NCI-H2081 treated with DMSO at 0.1 percent for 48 hours (cell line): ENCODE measurements at places on chromosomes 7 and 10.

DNA sequence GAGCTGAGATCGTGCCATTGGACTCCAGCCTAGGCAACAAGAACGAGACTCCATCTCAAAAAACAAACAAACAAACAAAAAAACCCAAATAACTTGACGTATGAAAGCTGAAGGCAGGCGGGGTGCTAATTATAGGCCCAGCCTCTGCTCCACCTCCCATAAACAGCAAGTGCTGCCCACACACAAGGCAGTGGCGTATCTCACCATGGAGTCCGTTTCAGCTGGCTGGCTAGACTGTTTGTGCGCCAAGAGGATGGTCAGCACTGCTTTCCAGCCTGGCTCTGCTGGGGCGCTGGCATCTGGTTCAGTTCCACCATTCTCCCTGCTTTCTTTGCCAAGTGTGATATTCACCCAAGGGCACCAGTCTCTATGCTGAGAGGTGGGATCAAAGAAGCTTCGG, 29.1 kb downstream of the ZC3HC1 start:
- no peak for DNase-seq

DNA sequence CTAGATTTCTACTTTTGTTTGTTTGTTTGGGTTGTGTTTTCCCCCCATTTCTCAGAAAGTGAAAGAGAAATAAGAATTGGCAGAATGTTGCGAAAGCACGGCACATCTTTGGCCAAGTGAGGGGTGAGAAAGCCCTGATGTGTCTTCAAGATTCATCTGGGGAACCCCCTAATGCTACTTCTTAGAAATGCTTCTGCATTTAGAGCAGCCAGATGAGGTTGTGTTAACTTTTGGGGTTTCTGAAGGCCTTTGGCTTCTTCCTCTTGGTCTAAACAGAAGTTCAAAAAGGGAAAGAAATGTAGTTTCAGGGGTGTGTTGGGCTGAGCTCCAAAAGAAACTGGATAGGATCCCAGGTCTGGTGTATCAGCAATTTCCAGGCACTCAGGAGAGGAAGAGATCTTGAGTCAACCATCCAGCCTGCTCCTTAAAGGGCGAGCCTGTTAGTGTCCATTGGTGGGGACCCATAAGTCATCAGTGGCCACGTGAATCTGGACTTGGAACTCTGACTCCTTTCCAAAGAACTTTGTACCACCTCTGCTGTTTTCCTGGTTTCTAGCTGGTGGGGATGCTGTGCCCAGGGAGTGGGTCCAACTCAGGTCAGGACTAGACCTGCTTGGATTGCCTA, 6.5 kb downstream of the DUSP5 start:
- no peak for DNase-seq

DNA sequence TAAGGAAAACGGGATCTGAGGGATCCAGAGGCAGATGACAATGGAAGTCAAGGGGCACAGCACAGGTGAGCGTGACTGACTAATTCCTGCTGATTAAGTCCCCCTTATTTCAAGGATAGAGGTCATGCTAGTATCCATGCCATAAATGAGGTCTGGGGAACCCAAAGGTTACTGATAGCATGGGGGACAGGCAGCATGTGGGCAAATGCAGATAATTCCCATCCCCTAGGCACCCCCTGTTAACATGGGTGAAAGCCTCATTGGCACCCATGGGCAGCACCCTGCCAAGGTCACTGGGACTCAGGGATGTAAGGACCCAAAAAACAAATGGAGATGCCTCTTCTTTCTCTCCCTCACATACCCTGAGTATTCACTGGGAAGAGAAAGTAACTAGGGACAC, 139.7 kb downstream of the WDR11 start:
- no peak for DNase-seq

GRCh38 chr7:94145602-94146001, 141.4 kb upstream of the BET1 start:
- DNase-seq = no peak

GRCh38 chr7:55173671-55174070, 154.9 kb downstream of the EGFR start:
- DNase-seq = no peak

GRCh38 chr7:131527456-131527855, 29.0 kb downstream of the PODXL start:
- no peak for DNase-seq

GRCh38 chr7:139682136-139683013, 95.4 kb downstream of the HIPK2 start:
- no peak for DNase-seq

GRCh38 chr10:113132591-113133121, 182.6 kb downstream of the TCF7L2 start:
- no peak for DNase-seq

- no peak for DNase-seq
Observed at GRCh38 chr7:43105521-43106120, 6.8 kb upstream of the HECW1 start.

- DNase-seq = no peak
Observed at GRCh38 chr7:148800677-148801076, 83.4 kb downstream of the EZH2 start.

- no peak for DNase-seq
Observed at GRCh38 chr7:44693641-44694313, 54.9 kb upstream of the ZMIZ2 start.

DNA sequence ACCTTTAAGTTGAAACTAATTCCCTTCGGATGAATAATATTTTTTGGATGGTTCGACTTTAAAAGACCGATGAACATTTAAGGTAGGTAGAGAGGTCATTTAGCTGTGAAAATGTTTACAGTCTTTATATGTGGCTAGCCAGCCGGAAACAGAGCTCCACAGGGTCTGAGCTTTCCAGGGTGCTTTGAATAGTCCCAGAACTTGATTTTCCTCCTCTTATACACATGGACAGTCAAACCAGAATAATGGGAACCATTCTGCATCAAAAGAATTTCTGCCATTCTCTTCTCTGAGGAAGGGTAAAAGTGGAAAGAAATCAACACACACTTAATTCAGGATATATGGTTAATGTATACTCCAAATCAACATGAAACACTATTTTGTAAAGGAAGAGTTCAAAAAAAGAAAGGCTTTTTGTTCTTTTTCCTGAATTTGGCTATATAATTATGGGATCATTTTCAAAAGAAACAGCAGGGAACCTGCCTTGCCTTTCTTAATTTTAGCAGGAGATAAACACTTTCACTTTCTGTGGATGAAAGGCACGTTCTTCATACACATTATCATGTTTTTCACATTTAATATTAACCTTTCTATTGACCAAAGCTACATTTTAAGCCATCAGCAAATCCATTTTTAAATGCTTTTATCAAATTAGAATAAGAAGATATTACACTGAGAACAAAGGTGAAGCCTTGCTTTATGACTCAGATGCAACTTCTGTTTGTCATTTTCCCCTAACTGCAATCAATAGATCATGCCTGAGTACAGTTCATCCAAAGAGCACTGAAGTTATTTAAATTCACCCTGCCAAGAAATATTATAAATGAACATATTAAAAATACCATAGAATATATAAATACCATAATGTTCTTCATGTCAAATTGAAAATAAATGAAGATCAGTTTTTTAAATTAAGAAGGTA, 307.3 kb downstream of the THSD7A start:
- no peak for DNase-seq

DNA sequence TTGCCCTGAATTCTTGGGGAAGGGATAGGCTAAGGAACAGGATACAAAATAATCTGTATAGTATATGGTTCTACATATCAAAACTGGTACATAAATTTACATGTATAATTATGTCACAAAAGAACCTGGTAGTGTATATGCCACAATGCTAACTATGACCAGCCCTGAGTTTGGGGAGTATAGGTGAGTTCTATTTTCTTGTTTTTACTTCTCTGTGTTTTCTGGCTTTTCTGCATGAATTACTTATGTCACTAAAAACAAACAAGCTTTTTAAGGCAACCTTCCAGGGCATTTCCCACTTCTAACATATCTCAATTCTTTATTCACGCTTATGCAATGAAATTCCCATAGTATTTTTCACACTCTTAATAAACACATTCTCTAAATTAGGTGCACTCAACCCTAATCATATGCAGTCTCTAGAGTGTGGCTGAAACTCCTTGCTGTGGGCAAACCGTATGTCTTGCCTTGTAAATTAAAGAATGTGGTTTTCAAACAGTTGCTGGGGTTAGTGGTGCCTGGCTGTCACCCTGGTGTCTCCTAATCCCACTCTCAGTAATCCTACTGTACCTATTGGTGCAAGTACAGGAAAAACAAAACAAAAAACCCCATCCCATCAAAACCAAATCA, 14.0 kb upstream of the INSIG1 start:
- DNase-seq = no peak

GRCh38 chr10:130576427-130576826, 440.2 kb downstream of the GLRX3 start:
- no peak for DNase-seq

DNA sequence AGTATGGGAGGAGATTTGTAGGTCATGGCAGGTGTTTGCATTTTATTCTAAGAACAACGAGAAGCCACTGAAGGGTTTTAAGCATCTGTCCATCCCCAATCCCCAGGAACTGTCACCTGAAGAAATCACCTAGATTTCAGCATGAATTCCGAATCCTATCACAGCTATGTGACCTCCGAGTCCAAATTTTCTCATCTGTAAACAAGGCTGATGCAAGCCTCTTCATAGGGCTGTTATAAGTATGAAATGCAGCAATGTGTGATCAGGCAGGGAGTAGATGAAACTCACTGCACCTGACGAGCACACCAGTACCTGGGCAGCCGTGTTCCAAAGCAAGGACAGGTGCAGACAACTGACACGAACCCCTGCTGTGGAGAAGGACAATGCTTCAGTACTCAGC, 14.0 kb downstream of the HABP2 start:
- no peak for DNase-seq

- no peak for DNase-seq
Observed at GRCh38 chr10:35306852-35307251, 29.5 kb upstream of the CCNY start.
